ENCODE measurements at places on chromosomes 5 and 9.

GRCh38 chr5:149333711-149334443, 11.4 kb upstream of the GRPEL2 start:
- H3K36me3 ChIP-seq = no peaks in the 10 kb centered on the region
- DNase-seq = no peak
- no peak overlapping the region for H3K4me3 ChIP-seq
- H3K27ac ChIP-seq = no peak overlapping the region
- H3K4me1 ChIP-seq = no peaks in the 10 kb centered on the region

GRCh38 chr9:16828340-16829281, 41.9 kb downstream of the BNC2 start:
- H3K4me3 ChIP-seq = no peak overlapping the region
- H3K36me3 ChIP-seq = no peaks in the 10 kb centered on the region
- no peak overlapping the region for H3K27ac ChIP-seq
- DNase-seq = no peak
- peaks cover 7% of the 10 kb centered on the region for H3K4me1 ChIP-seq

GRCh38 chr5:160565376-160565775, 143.7 kb downstream of the PTTG1 start:
- no peaks in the 10 kb centered on the region for H3K4me1 ChIP-seq
- no peak for DNase-seq
- no peak overlapping the region for H3K4me3 ChIP-seq
- H3K36me3 ChIP-seq = no peaks in the 10 kb centered on the region
- no peaks in the 10 kb centered on the region for H3K27me3 ChIP-seq

GRCh38 chr9:126756876-126757415, 47.9 kb upstream of the ZBTB43 start:
- no peaks in the 10 kb centered on the region for H3K4me1 ChIP-seq
- no peak for DNase-seq
- H3K27ac ChIP-seq = no peak overlapping the region
- H3K27me3 ChIP-seq = peaks cover 23% of the 10 kb centered on the region
- no peak overlapping the region for H3K4me3 ChIP-seq

GRCh38 chr5:96736937-96737336, 70.8 kb downstream of the ERAP1 start:
- H3K27ac ChIP-seq = no peak overlapping the region
- H3K4me1 ChIP-seq = no peaks in the 10 kb centered on the region
- no peaks in the 10 kb centered on the region for H3K27me3 ChIP-seq
- no peak for DNase-seq
- no peaks in the 10 kb centered on the region for H3K36me3 ChIP-seq

DNA sequence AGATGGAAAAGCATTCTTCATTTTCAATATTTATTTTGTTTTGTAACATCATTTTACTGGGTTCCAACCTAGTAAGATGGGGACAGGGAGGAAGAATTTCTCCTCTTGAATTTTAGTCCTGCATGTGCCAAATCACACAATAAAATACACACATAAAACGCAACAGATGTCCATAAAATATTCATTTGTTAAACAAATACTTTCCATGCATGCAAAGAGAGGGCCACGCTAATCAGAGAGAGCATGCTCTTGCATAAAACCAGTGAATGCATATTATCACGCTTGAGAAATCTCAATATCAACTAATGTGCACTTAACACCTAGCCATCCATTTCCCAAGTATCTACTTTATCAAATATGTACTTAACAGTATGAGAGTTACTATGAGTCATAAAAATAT, 212.6 kb upstream of the TARS1 start:
- H3K27me3 ChIP-seq = no peaks in the 10 kb centered on the region
- DNase-seq = no peak
- H3K4me1 ChIP-seq = no peaks in the 10 kb centered on the region
- H3K36me3 ChIP-seq = no peaks in the 10 kb centered on the region

DNA sequence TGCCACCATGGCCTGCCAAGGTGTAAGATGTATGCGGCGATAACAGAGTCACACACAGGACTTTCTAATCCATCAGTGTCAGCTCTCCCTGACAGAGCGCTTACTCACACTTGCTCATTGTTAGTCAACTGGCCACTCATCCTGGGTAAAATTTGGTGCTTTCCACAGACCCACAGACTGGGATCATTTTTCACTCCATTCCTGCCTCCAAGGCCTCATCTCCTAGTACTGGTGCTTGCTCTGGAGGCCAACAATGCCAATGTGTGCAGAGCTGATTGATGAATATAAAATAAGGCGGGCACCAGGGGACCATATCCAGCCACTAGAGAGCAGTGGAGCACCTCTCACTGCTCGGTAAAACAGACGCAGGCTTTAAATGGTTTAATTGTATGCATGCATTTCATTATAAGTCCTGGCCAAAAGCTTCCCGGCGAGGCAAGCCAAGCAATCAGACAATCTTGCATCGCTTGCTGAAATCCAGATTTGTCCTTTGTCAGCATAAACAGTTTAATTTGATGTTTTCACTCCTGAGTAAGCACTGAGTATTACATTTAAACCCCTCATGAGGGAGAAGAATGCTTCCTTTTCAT, 22.3 kb downstream of the PSMB7 start:
- DNase-seq = no peak
- H3K27me3 ChIP-seq = no peaks in the 10 kb centered on the region
- H3K36me3 ChIP-seq = no peaks in the 10 kb centered on the region
- H3K4me3 ChIP-seq = no peak overlapping the region
- H3K27ac ChIP-seq = no peak overlapping the region
- H3K4me1 ChIP-seq = no peaks in the 10 kb centered on the region

DNA sequence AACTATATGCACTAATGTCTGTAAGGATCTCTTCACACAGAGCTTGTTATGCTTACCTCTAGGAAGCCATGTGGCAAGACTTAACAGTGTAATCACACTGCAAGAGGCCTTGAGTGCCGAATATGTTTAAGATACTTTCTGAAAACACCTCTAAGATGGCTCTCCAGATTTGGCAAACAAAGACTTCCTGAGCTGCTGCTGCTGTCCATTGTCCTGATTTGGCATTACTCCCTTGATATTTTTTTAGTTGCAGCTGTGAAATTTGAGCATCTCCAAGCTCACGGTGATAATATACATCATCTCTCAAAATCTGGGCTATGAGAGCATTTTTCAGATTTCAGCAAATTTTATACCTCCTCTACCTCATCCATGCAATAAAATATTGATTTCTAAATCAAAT, 384.5 kb upstream of the CDH6 start:
- H3K27ac ChIP-seq = no peak overlapping the region
- H3K4me3 ChIP-seq = no peak overlapping the region
- no peaks in the 10 kb centered on the region for H3K4me1 ChIP-seq
- no peaks in the 10 kb centered on the region for H3K27me3 ChIP-seq
- no peaks in the 10 kb centered on the region for H3K36me3 ChIP-seq
- no peak for DNase-seq

GRCh38 chr9:98168941-98169488, 23.4 kb downstream of the CORO2A start:
- no peaks in the 10 kb centered on the region for H3K4me1 ChIP-seq
- no peak for DNase-seq
- no peak overlapping the region for H3K27ac ChIP-seq
- no peak overlapping the region for H3K4me3 ChIP-seq
- H3K36me3 ChIP-seq = no peaks in the 10 kb centered on the region
- no peaks in the 10 kb centered on the region for H3K27me3 ChIP-seq

- H3K27ac ChIP-seq = no peak overlapping the region
- no peak for DNase-seq
- H3K4me3 ChIP-seq = no peak overlapping the region
Measured at GRCh38 chr5:19630876-19631275, 357.1 kb downstream of the CDH18 start.

DNA sequence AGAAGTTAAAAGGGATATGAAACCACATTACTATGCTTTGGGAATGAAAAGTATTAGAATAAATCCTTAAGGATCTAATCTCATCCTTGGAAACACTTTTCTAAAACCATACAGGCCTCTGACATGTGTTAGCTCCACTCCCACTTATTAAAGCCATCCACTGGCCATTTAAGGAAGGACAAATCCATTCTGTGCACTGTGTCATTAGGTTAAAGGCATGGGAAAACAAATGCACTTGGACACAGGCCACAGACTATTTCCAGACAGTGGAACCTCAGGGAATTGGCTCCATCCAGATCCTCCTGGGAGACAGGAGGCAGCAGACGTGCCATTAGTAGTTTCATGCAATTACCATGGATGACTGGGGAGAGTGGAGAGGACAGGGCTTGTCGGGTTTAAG, 454.9 kb downstream of the ENC1 start:
- no peak for DNase-seq
- no peak overlapping the region for H3K27ac ChIP-seq
- no peaks in the 10 kb centered on the region for H3K27me3 ChIP-seq
- no peak overlapping the region for H3K4me3 ChIP-seq
- no peaks in the 10 kb centered on the region for H3K4me1 ChIP-seq
- H3K36me3 ChIP-seq = no peaks in the 10 kb centered on the region

DNA sequence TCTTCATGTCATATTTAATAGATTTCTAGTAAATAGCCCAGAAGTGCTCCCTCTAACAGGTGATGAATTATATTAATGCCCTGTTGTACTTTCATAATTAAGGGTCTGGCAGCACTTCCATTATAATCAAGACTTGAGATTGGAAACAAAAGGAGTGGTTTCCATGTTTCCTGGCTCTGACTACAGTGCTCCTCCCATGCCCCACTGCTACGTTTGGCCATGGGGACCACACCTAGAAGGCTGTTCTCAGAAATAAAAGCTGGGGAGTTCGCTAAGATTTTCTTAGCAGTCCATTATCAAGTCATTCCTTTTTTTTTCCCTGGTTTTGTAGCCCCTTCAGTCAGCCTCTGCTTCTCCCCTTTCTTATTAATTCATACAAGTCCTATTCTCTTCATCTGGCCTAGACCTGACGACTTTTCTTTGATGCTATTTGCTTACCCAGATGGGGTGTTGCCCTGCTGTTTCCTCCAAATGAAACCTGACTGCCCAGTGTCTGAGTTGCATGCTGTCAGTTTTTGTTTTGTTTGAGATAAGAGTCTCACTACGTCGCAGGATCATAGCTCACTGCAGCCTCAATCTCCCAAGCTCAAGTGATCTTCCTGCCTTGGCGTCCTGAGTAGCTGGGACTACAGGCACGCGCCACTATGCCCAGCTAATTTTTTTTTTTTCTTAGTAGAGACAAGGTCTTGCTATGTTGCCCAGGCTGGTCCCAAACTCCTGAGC, 312.1 kb upstream of the EFNA5 start:
- DNase-seq = no peak
- H3K4me3 ChIP-seq = no peak overlapping the region
- no peaks in the 10 kb centered on the region for H3K27me3 ChIP-seq
- no peaks in the 10 kb centered on the region for H3K4me1 ChIP-seq
- H3K27ac ChIP-seq = no peak overlapping the region

DNA sequence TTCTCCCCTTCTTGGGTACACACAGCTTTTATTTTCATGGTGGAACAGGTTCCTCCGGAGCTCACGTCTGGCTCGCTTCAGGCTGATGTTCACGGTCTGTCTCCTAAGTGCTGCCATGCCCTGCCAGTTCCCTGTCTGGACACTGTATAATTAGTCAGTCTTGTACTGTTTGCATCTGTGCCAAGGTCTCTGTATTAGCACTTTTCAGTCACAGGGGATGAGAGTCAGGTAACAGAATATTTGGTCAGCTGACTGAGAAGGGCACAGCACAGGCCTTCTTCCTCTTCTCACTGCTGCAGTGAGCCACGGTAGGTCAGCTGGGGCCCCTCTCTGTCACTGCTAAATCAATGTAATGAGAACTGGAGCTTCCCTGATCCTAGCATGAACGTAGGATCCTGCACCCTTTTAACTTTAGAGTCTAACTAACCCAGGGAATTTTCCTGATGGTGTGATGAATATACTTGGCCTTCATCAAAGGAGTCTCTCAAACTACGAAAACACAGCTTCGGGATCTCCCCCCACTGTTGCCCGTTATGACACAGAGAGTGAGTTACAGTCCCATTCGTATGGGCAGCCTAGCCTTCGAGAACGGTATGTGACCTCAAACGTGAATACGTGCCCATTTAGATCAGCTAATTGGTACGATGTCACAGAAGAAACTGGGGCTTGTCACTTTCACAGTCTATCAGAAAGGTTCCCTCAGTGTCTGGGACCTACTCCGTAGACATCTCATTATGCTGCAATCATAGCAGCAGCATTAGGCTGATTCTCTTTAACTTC, 354.1 kb upstream of the RFX3 start:
- DNase-seq = no peak
- no peaks in the 10 kb centered on the region for H3K36me3 ChIP-seq
- H3K27ac ChIP-seq = no peak overlapping the region
- no peak overlapping the region for H3K4me3 ChIP-seq
- H3K27me3 ChIP-seq = no peaks in the 10 kb centered on the region
- no peaks in the 10 kb centered on the region for H3K4me1 ChIP-seq

DNA sequence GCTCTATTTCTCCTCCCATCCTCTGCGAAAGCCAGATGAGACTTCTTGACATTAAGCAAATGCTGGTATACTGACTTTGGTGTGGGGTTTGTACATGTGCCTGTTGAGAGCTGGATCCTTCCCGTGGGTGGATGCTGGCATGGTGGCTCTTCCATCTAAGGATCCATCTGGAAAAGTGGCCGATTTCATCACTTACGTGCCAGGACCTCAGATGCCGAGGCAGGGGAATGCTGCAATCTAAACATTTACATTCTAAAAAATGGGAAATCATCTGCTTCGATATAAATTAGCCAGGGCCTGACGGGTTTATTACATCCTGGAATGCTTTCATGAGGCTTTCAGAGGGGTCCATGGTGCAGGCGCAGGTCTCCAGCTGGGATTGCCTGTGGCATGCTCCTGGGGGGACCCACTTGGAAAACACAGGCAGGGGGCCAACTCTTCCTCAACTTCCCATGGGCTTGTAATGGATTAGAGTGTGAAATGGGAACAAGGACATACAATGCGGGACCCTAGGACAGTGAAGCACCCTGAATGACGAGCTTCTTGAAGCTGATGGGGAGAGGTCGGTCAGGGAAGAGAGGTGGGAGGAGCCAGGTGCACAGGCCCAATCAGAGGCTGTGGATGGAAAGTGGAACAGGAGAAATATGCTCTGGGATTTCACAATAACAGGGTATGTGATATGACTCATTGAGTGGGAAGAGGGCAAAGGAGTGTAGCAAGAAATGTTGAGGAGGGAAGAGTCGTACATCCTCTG, 105.5 kb upstream of the PITX1 start:
- DNase-seq = no peak
- H3K27ac ChIP-seq = no peak overlapping the region
- H3K36me3 ChIP-seq = no peaks in the 10 kb centered on the region
- no peaks in the 10 kb centered on the region for H3K4me1 ChIP-seq

DNA sequence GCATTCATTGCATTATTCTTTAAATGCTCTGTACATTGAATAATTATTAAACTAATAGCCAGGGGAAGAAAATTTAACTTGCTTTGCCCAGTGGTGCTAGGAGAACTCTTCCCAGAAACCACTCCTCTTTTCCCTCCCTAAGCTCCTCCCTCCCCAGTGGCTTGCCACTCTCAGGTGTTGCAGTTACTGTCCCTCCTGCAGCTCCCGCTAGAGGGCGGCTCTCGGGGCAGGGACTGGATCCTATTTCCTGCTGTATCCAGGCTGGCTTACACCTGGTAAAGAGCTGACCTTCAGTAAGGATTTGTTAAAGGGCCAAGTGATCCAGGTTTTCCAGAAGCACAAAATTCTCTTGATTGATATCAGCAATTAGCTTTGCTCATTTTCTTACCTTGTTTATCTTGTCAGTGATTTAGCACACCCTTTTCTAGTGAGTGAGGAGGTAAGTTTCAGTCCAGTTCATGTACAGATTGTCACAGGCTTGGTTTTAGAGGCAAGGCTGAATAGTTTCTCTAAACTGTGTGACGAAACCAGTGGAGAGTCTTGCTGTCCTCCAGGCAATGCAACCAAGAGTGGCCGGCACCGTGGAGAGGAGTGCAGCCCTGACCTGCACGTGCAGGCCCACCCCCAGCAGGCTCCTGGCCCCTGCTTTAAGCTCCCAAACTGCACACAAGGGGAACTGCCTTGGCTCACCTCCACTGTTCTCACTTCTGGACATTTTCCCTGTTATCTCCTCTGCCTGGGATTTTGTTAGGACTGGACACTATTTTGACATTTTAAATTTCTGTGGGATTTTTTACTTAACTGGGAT, 423.8 kb downstream of the SPOCK1 start:
- no peaks in the 10 kb centered on the region for H3K27me3 ChIP-seq
- DNase-seq = peak; percentile 37
- H3K36me3 ChIP-seq = no peaks in the 10 kb centered on the region
- no peaks in the 10 kb centered on the region for H3K4me1 ChIP-seq
